AG04449 (cell line): ENCODE measurements at places on chromosomes 11 and 22.

DNA sequence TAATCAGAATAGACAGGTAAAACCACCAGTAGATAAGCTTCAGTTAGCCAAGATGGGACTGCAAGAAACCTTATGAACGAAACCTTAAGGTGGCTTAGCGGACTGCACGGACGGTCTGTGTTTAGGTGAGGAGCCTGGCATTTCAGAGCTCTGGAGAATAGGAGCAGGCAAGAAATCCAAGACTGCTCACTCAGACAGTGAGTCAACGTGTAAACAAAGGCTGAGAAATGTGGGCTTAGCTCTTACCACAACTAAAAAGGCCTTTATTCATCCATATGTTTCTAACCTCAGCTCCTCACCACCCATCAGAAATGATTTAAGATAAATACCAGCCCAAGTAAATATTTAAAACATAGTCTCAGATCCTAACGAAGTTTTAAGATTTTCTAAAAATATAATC, 657.7 kb downstream of the OPCML start:
- DNase-seq, result peak; percentile 76

- no peak for DNase-seq
Observed at GRCh38 chr11:46332568-46333393, 14.5 kb upstream of the DGKZ start.

DNA sequence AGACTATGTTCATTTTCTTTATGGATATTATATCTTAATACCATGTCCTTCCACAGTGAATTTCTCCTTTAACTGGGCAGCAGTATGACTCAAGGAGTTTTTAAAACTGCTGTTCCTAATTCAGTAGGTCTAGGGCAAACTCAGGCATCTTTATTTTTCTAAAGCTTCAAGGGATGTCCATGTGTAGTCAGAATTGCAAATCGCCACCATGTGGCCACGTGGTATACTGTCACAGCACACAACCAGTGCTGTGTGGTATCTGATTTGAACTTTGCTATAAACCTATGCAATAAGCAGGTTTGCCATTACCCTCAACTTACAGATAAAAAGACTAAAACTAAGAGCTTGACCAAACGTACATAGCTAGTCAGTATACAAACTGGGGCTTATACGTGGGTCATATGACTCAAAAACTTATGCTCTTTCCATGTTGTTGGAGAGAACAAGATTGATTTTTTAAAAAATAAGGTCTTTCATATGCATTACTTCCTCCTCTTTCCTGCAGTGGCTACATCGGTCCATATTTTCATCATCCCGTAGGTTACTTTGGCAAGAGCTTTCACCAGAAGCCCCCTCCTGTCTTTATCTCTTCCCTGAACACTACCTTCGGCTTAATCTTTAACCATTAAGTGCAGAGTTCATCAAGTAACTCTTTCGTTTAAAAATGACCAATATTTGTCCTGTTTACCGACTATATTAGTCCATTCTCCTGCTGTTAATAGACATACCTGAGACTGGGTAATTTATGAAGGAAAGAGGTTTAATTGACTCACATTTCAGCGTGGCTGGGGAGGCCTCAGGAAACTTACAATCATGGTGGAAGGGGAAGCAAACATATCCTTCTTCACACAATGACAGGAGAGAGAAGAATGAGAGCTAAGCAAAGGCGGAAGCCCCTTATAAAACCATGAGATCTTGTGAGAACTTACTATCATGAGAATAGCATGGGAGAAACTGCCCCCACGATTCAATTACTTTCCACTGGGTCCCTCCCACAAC, 8.0 kb upstream of the HTATIP2 start:
- DNase-seq, result no peak

DNA sequence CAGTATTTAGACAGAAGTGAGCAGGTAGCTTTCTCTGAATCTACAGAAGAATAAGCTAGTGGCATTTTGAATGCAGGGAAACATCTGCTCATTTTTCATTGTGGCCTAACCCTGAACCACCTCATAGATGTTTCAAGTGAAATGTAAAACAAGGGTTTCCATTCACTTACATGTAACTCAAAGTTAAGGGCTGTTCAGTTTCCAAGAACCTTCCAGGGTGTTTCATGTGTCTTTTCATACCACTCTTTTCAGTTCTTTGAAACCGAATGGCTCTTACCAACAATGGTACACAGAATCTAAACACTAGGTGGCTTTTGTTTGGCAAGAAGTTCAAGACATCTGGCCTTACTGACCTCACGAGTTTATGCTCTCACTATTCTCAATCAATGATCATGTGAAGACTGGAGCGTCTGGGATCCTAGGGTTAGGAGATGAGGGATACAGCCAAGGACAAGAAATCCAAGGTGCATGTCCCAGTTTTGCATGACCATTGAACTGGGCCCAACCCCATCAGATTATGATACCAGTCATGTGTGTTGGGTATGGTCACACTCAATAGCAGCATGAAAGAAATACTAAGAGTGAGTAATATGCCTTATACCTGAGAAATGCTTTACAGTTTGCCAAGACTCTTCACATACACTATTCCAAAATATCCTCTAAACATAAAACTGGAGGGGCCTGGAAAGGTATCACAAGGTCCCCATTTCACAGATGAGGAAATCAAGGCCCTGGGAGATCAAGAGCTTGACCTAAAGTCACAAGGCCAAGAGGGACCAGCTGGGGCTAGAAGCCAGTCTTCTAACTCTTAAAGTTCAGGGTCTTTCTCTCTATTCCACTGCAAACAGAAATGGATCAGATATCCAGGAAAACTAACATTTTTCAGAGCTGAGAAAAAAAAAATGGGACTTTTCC, 92.7 kb downstream of the ETS1 start:
- DNase-seq, result no peak

DNA sequence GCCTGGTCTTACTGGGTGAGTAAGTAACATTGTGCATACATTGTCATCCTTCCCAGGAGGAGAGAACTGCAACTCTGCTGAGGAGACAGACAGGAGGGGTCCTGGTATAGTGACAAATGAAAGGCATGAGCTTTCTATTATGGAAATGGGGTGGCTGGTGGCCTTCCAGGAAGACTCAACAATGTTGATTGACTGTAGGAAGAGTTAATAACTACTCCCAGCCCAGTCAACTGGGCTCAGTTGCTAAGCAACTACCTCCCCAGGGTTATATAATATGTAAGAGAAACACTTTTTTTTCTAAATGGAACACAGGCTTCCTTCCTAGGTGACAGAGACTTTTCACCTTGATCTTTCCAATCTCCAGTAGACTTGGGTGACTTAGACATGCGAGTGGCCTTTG, 28.2 kb downstream of the SEZ6L start:
- DNase-seq, result no peak
